Foreskin melanocyte (primary cell): ENCODE measurements at places on chromosomes 1 and 21.

- DNase-seq: peak; percentile 25
Measured at GRCh38 chr1:183227422-183228346, 41.6 kb downstream of the LAMC2 start.

DNA sequence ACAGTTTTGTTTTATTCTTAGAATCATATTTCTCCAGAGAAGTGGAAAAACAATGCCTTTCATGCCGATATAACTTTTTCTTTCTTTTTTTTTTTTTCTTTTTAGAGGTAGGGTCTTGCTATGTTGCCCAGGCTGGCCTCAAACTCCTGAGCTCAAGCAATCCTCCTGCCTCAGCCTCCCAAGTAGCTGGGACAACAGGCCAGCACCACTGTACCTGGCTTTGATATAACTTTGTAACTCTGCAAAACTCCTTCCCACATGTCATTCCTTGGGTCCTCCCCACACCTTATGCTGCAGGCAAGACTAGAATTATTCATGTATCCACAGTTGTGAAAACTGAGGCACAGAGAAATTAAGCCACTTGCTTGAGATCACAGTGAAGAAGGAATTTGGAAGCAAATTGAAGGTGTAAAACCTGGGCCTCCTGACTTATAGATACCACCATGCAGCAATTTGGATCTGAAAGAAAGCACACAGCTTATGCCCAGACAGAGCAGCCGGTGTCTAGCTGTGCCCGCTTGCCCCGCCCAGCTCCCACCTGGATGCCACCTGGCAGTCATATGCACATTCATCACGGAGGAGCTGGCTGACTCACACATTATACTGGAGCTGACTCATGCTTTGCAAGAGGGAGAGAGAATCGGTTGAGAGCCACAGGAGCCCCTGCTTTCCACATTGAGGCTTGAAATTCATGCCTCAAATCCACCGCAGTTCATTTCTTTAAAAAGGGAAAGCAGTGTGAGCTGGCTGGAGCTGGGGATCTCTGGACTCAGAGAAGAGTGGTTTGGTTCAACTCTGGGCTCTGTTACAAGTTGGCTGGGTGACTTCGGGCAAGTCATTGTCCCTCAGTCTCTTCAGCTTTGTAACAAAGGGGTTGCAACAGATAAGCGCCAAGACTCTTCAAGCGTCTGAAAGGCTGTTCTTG, 8.3 kb upstream of the SLC2A1 start:
- no peak for DNase-seq

GRCh38 chr1:91589437-91589836, 88.8 kb downstream of the CDC7 start:
- peak; percentile 18 for DNase-seq

DNA sequence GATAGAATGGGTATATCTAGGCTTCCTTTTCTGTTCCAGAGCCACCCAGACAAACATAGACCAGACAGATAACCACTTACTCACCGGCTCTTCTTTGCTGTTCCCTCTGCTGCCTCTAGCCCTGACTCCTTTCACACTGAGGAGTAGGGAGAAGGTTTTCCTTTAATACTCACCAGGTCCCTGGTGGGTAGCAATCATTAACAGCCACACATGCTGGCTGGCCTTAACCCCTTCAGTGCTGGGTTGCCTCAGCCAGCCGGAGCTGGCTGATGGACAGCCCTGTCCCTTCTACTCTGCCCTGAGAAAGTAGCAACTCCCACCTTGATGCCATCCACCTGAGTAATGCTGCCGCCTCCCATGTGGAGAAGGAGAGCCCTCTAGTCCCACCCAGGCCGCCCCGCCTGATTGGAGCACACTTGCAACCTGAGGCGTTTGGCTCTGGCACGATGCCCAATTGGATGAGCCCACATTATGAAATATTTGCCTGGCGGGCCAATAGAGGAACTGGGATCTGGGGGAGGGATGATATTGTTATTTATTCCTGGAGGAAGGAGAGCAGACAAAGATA, 71.6 kb downstream of the PLEKHA6 start:
- no peak for DNase-seq

DNA sequence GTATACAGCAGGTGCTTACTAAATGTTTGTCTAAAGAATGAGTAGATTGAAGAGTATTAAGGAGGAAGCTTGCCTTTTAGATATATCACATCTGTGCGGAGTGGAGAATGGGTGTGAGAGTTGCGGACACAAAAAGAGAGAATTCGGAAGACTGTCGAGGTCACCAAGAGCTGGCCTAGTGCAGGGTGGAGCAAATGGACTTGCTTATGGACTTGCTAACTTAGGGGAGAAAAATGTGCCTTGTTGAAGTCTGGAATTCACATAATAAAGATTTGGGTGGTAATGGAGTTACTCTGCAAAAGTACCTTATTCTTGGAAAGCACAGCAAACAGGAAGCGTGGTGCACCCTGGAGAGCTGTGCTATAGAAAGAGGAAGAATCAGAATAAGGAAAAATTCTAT, 361.7 kb downstream of the PRDM2 start:
- DNase-seq: no peak

DNA sequence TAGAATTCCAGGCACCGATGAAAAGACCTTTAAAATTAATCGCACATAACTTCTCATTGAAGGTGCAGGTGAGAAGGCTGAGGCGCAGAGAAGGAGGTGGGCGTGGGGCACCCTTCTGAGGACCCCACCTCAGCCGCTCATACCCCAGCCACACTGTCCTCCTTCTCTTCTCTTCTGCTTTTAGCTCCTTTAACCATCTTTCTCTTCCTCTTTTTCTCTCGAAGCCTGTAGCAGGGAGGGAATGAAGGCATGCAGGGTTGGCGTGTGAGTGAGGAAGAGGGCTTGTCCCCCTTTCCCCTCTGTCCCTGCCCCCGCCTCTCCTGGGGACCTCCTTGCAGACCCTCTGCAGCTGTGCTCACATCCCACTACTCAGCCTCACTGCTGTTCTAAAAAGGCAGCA, 57.8 kb upstream of the CACNA1E start:
- DNase-seq: no peak

DNA sequence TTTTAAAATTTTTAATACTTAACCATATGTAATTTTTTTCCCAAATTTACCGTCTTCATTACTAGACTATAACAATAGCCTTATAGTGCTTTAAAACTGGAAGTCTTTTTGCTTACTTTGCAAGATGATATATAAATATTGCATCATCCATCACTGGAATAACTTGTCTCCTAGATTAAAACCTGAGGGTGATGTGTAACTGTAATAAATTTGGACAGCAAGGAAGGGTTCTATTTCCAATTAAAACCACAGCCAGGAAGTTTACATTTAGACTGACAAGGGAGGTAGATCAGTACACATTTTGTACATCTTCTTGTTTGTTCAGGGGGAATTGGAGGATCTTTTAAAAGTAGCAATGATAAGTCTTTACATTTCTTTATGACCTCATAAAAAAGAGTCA, 21.9 kb downstream of the NTNG1 start:
- DNase-seq: no peak

DNA sequence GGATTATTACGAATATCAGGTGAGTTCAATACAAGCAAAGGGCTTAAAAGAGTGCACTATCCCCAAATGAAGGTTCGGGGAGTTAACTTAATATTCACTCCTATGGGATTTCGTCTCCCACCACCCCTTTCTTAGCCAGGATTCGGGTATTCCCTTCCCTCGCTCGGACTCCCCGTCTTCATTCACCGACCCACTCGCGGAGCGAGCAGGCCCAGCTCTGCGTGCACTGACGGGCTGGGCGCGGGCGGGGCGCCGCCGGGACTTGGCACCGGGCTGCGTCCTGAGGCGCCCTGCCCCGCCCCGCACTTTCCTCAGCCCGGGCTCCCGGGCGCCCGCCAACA, 7.7 kb upstream of the MPZL1 start:
- DNase-seq: no peak

DNA sequence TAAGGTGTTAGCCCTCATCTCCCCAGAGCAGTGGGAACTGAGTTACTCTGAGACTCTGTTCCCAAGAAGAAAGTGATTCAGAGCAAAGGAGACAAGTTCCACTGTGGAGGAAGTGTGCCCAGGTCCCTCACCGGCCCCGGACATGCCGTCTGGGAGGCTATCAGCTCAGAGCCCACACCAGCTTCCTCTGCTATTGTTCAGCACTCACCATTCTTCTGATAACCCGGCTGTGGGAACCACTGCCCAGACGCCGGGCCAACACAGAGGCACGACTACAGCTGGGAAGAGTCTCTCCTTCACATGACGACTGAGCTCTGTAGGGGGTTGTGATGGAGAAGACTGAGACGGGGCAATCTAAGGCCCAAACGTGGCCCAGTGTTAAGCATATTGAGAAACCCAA, 34.2 kb upstream of the GJA5 start:
- no peak for DNase-seq

DNA sequence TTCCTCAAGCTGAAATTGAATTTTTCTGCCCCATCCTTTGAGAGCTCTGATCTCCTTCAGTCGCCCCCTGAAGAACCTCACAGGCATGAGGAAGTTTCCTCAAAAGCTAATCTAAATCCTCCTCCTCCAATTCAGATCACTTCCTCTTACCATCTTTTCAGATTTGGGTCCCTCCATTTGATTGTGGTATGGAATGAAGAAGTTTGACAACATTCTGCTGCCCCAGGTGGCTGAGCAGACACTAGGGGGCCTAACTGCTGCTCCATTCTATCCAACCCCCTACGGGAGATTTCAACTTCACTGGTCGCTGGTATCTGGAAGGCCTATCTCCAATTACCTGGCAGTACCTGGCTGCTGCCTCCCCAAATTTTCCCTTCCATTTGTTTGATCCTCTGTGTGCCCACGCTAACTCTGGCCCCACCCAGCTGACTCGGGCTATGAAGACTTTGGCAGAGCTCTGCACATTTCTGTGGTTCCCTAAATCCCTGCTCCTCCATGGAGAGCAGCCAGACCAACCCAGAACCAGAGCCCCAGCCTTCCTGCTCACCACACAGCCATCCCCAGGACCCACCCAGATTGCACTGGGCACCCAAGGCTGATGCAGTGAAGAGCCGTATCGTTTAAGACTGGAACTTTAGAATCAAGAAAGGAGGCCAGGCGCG, 7.8 kb downstream of the IRF6 start:
- no peak for DNase-seq

- DNase-seq: no peak
Measured at GRCh38 chr1:41467673-41468072, 16.8 kb downstream of the EDN2 start.

DNA sequence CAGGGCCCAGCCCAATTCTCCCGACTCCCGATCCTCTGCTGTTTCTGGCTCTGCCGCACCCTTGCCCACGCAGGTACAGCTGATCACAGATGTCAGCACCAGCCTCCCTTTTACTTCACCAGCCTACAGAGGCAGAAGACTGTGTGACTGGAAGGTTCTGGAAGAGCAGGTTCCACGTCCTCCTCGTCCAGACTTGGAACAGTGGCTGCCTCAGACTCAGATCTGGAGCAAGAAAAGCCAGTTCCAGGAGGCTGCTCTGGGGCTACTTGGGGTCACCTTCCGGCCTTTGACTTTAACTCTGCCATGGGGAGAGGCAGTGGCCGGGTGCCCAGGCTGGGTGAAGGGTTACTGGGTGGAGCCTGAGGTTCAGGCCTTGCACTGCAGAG, 16.1 kb upstream of the KLHDC7A start:
- no peak for DNase-seq

DNA sequence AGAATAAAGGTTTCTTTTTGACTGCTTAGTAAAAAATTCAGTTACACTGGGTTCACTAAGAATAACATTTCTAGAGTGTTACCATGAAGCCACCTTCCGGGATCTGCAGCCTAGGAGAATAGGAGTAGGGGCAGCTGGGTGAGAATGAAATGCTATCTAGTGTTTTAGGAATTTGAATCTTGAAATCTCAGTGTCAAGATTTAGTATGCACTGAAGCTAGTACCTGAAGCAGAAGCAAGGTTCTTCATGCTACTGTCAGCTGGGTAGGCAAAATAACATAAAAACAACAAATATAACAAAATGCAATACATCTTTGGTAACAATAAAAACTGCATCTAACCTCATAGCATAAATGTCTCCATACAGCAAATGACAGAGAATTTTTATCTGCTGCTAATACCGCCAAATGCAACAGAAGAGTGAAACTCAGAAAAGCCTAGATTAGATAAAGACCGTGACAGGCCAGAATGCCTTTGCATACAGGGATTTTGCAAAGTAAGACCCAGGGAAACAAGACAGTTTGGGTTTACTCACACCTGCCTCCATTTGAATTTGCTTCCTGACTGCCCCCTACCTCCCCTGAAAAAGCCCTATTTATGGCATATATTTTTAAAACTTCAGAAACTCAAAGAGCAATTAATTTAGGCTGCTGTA, 58.2 kb downstream of the GADD45A start:
- DNase-seq: no peak

DNA sequence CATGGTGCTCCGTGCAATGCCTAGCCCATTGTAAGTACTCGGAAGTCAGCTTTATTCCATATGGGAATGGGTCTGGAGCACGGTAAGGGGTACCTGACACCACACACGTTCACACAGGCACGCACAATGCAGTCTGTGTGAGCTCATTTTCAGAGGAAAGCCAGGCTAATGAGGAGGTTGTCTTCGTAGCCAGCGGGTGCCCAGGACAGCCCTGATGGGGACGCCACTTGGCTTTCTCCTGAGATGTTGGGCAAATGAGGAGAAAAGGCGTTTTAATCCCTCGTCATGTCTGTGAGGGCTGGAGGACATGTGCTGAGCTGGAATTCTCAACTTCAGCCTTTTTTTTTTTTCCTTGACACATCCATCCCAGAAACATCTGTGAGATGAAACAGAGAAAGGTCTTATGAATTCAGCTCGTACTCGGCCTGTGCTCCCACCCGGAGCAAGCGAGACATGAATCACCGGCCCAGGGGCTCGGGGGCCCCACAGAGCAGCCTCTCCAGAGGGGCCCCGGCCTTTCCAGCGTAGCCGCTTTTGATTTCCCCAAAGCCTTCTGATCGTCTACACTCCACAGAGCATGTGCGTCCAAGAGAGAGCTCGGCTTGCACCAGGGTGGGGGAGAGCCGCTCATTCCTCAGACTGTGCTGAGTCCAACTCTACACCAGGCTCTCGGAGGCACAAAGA, 125.1 kb downstream of the EPHB2 start:
- no peak for DNase-seq

DNA sequence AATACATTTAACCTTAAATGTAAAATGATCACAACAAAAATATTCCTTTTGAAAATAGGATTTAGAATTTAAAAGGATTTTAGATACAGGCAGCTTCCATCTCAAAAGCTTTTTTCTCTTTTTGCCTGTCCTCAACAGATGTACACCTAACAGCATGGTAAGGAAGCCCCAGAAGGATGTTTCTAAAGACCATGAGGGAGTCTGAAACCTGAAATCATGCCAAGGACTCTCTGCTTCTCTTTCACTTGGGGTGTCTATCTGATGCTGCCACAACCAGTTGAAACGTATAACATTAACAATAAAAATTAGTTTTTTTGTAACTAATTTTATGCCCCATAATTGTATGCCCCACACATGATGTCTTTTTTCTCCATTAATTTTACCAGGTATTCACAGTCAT, 5.4 kb upstream of the ZNF281 start:
- DNase-seq: no peak

DNA sequence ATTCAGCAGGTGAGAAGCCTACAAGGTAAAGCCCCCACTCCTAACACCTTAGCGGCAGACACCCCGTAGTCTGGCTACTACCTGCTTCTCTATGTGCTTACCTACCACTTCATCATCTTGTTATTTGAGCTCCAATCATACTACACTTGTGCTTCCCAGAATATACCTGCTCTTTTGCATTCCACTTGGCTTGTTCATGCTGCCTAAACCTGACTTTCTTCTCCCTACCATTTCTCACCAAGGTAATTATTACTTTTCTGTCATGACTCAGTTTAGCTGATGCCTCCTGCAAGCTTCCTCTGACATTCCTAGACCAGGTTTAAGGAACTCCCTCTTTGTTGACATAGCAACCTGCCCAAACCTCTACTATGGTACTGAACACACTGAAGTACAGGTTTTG, 495.6 kb upstream of the C1orf87 start:
- no peak for DNase-seq
